Stimulated activated CD8-positive, alpha-beta memory T cell treated with anti-CD3 and anti-CD28 coated beads, Interleukin-7, amount 100 ng/mL, for 1 hour (primary cell): ENCODE measurements at places on chromosomes 7 and 10.

DNA sequence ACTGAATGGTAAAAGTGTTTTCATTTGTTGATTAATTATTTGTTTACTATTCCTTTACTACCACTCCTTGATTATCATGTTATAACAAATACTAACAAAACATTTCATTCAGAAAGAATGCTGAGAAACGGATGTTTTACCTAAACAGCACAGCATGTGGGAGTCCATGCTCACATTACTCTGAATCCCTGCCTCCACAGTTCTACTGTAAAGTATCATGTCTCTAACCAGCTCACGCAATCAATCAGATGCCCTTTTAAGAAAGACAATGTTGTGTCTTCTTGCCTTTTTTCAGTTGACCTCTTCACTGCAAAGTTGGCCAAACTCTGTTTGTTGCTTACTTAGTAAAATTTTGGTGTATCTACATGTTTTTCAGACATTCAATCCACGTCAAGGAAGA is 232.5 kb upstream of the MDFIC start:
- no peak for DNase-seq

- no peak for DNase-seq
Observed at GRCh38 chr10:101623528-101623927, 35.4 kb downstream of the DPCD start.

GRCh38 chr7:98974906-98975816 is 96.8 kb downstream of the TRRAP start:
- DNase-seq = no peak

DNA sequence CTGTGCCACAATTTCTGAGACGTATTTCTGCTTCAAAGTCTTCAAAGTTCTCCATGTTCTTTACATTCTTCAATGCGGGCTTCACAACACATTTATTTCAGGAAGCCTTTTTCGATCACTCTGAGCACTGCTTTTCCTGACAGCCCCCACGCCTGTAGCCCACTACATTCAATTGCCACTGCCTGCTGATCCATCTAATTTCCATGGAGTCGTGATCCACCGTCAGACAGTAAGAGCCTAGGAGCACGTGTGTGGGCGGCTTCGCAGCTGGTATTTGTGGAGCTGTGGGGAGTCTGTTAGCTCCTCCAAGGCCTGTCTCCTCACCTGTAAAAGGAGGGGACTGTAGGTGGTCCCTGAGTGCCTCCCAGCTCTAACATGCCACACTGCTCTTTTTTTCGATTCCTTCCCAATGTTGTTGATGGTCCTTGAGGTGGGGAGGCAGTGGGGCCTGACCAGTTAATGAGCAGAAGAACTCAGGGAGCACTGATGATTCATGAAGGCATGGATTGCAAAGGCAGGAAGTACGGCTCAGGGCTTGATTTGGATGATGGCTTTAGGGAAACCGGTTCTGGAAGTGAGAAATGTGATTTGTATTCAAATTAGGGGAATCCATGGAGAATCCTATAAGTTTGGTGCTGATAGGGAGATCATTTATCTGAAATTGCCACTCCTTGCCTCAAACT is 401.1 kb upstream of the PODXL start:
- DNase-seq = no peak

DNA sequence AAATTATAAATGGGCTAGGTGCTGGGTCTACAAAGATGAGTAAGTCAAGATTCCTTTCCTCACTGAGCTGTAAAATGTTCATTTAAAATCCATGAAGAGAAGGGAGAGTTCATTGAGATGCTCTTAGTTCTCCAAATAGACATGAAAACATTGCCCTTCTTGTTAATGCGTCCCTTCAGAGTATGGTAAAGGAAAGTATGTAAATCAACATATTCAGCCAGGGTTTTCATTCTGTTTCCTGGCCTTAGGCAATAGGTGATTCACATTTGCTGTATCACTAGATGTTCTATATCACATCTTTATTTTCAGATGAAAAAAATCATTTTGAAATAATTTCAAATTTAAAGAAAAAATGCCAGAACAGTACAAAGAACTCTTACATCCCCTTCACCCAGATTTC is 5.4 kb downstream of the ANKIB1 start:
- no peak for DNase-seq

DNA sequence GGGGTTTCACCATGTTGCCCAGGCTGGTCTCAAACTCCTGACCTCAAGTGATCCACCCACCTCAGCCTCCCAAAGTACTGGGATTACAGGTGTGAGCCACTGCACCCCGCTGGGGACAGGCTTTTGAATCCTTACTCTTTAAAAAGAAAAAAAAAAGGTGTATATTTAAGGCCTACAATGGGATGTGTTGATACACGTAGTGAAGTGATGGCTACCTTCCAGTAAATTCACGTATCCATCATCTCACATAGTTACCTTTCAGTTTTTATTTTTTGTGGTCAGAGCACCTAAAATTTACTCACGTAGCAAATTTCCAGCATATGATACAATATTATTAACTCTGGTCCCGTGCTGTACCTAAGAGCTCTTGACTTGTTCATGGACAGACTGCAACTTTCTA is 119.5 kb upstream of the INSYN2A start:
- DNase-seq = no peak

GRCh38 chr7:50302486-50303334 is 1.8 kb upstream of the IKZF1 start:
- DNase-seq = no peak

- no peak for DNase-seq
Observed at GRCh38 chr10:132237396-132237795, 50.6 kb downstream of the DPYSL4 start.

DNA sequence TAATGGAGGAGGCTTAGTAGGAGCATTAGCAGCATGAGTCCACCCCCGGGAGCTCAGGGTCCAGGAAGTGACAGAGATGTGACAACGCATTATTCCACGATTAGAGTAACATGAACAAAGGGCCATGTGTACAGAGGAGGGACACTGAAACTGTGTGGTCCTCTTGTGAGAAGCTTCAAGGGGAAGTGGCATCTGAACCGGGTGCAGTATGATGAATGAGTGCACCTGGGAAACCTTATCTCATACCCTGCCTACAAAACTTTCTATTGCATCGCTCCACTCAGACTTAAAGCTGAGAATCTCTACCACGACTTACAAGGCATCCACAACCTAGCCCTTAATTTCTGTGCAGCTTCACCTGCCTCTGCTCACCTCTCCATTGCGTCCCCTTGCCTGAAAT is 115.3 kb upstream of the AMPH start:
- no peak for DNase-seq

DNA sequence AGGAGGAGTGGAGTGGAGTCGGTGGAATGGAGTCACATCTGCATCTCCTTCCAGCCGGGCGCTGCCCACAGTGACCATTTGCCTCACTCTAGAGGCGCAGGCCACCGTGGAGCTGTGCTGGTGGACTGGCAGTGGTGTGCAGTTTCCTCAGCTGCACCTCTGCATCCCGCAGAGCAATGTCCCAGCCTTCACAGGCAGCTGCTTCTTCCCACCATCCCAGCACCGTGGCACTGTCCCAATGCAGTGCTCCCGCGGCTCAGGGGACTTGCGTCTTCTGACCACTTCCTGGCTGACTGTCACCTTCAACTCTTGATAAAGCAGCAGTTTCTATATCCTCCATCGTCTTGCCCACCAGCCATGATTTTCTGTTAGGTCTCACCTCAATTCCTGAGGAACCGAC is 90.3 kb upstream of the SFMBT2 start:
- no peak for DNase-seq

GRCh38 chr10:30803058-30803457 is 173.5 kb upstream of the LYZL2 start:
- DNase-seq = no peak

GRCh38 chr7:106756884-106757283 is 95.9 kb upstream of the CCDC71L start:
- no peak for DNase-seq

- DNase-seq = no peak
Observed at GRCh38 chr7:20267482-20267881, 50.3 kb upstream of the MACC1 start.

DNA sequence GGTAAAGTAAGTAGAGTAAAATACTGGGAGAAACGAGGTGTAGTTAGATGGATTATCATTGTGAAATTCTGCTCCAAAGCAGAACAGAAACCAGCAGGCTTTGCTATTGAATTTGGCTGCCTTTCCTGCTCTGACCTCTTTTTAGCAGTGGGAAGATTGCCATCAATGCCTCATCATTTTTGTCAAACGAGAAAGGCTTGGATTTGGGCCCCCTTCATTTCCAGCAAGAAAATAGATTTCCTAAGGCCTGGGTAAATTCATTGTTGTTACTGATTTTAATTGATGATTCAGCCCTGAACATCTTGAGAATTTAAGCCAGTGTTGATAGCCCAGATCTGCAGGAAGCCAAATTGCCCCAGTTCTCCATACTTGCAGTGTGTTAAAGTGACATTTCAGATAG is 35.2 kb upstream of the ASAH2 start:
- DNase-seq = no peak

DNA sequence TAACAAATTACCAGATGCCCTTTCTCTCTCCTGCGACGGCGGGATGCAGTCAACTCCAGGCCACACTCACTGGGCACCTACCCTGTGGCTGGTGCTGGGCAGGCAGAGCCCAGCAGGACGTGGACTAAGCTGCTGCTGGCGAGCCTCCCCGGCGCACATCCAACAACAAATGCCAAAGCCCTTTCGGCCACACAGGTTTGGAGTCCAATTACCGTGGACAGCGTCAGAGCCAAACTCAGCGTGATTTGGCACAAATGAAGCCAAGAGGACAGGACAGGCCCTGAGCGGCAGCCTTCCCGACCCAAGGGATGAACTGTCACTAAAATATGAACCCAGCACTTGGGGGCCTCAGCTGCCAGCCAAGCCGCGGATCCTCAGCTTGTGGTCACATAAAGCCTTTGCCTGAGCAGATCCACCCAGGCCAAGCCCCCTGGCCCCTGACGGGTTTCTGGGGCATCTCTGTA is 28.4 kb downstream of the DAGLB start:
- DNase-seq = no peak

- no peak for DNase-seq
Observed at GRCh38 chr7:132972745-132973144, 109.1 kb downstream of the CHCHD3 start.

- no peak for DNase-seq
Observed at GRCh38 chr10:118595064-118595420, 406 bp downstream of the PRLHR start.

DNA sequence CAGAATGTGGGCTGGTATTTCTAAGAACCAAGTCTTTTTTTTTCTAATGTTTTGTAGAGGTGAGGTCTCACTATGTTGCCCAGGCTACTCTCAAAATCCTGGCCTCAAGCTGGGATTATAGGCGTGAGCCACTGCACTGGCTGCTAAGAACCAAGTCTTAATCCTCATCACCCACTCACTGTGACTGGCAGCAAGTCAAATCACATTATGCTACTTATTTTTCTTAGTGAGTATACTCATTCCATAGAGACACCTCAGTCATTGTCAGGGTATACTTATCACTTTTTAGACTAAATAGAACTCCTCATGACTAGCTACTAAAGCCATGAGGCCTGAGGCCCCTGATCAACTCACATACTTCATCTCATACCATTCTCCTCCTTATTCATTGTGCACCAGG is 116.1 kb downstream of the STRA8 start:
- DNase-seq = no peak

DNA sequence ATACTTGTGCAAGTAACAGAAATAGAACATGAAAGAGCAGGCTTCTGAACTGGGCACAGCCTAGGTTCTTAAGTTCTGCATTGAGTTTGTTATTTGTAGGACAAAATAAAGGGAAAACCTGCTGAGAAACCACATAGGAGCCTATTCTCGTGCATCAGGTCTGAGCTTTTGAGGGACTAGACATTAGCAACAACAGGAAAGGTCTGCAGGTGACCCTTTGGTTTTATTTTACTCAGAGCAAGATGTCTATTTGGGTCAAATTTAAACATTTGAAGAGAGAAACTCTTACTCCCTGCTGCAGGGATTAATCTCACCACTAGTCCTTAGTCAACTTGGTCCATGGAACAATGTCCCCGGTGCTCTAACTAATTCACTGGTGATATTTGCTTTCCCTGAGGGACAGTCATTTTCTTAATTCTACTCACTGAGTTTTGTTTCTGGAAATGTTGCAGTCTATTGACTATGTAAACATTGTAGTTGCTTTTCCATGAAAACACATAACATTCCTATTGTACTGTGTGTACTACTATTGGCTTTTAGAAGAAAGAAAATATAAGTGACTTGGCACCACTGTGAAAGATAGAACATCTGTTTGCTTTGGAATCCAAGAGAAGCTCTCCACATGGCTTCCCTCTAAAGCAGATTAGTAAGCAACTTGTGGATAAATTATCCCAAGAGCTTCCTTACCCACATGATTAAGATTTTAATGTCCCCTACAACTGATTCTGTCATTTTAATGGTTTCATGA is 108.2 kb downstream of the CHRM2 start:
- no peak for DNase-seq

GRCh38 chr7:958221-959200 is 4.0 kb upstream of the ADAP1 start:
- no peak for DNase-seq

DNA sequence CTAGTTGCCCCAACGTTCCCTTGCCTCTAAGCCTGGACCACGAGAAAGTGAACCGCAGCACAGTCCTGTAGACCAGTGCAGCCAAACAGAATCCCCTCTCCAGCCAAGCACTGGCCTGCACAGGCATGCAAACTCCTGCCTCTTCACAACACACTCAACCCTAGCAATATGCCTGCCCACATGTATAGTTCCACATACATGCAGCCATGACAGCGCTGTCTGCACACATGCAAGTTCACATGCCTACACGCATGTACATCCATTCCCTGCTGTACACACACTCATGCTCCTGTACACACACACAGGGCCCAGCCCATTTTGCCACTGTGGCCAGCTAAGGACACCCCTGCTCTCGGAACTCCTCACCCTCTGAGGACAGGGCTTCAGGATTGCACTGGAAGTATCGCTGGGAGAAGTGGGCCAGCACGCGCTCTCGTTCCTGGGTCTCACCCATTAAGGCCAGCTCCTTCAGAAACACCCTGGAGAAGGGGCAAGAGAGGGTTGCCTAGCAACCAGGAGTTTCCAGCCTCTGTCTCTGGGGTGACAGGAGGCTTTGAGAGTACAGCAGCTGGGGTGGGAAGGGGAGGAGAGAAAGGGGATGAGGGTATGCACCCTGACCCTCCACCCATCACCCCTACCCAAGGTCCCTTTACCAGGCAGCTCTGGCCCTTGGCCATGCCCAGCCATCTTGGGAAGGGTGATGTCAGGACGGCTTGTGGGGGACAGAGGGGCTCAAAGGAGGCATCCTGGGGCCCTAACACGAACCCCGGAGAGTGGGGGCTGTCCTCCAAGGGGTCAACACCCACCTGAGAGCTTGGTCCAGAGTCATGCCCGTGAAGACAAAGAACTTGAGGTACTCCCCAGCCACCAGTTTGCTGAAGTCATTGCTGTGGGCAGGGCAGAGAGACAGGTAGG is 7.0 kb downstream of the PSD start:
- no peak for DNase-seq
